NCI-H1436 treated with DMSO at 0.1 percent for 48 hours (cell line): ENCODE measurements at places on chromosomes 16 and 17.

- no peak for DNase-seq
These were observed 8.4 kb downstream of the ACSF3 start for GRCh38 chr16:89102041-89102471.

GRCh38 chr16:53814801-53815200, 110.8 kb downstream of the FTO start:
- no peak for DNase-seq

- DNase-seq: no peak
These were observed 24.2 kb downstream of the UNKL start for GRCh38 chr16:1390239-1390779.

DNA sequence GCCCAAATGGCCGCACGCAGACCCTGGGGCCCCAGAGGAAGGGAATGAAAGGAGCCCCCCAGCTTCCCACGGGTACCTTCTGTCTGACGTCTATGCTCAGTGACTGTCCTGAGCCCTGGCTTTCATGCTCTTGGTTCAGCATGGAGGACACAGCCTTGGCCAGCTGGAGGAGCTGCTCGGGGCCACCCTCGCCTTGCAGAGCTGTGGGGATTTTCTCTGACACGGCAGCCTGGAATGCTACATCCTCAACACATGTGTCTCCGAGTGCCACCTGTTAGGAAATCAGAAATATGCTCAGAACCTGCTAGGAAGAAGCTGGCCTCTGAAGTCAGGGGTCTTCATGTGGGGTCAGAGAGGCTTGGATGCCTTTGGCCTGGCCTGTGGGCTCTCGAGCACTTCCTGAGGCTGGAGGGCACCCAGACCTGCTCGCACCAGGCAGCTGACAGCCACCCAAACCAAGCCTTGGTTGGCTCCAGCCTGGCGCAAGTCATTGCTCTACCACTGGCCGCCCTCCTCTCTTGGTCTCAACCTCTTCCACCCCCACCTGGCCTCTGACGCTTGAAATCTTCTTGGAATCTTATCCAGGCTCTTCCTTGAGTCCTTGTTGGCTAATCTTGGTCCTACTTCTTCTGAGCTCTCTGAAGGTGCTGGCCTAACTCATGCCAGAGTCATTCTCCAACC, 63.7 kb upstream of the BCO1 start:
- no peak for DNase-seq

- DNase-seq: no peak
These were observed 2.0 kb downstream of the HOXB8 start for GRCh38 chr17:48612854-48613691.

DNA sequence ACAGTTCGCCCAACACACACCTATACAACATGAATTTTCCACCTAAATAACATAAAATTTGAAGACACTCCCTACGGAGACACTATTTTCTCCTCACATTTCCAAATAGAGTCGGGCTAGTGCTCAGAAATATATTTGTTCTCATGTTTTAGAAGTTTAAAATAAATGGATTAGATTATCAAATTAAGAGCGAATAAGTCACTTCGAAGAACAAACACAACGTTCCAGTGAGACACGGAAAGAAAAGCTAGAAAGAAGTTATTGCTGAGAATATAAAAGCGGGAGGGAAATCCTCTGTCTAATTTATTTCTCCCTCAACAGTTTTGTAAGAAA, 2.0 kb upstream of the HS3ST3B1 start:
- no peak for DNase-seq

- DNase-seq: no peak
These were observed 26.9 kb downstream of the HSD17B2 start for GRCh38 chr16:82061861-82062525.

GRCh38 chr16:79528338-79528737, 72.2 kb downstream of the MAF start:
- DNase-seq: no peak

GRCh38 chr17:51059781-51060180, 60.9 kb downstream of the SPAG9 start:
- no peak for DNase-seq

- no peak for DNase-seq
These were observed 5.5 kb upstream of the CBFA2T3 start for GRCh38 chr16:88982286-88983084.

- no peak for DNase-seq
These were observed 25.7 kb upstream of the ALOX15 start for GRCh38 chr17:4667166-4667565.

DNA sequence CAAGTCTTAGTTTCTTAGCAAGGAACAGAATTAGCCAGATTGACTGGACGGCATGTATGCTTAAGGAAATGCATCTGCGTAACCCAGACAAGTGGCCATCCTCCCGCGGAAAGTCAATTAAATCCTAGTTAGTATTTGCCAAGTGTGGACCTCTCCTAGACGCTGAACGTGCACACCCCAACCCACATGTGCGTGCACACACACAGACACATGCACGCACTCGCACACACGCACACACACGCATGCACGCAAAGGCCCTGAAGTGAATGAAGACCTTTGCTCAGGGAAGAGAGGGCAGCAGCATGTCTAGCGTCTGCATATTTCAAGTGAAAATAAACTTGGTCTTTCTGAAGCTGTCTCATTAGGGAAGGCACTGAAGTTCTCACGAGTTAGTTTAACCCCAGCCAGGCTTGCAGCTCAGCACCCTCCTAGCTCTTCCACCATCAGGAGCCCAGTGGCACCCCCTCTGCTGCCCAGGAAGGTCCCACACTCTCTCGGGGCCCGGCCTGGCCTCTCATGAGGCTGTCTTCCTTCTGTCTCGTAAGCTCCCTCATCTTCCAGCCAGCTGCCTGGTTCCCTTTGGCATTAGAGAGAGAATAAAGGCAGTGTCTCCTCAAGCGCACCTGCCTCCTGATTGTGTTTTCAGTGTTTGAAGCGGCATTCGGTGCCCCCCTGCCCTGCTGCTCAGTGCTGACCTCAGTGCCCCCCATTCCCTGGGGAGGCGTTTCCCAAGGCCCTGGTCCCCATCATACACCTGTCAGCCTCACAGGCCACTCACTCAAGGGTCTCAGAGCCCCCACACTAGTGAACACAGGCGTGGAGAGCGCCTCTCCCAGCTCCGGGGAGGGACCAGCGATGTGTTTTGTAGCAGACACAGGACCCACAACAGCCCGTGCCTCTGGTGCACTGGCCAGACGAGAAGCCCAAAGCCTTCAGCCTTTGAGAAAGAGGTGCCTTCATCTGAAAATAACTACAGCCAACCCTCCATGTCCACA, 52.2 kb upstream of the CHMP6 start:
- DNase-seq: no peak

DNA sequence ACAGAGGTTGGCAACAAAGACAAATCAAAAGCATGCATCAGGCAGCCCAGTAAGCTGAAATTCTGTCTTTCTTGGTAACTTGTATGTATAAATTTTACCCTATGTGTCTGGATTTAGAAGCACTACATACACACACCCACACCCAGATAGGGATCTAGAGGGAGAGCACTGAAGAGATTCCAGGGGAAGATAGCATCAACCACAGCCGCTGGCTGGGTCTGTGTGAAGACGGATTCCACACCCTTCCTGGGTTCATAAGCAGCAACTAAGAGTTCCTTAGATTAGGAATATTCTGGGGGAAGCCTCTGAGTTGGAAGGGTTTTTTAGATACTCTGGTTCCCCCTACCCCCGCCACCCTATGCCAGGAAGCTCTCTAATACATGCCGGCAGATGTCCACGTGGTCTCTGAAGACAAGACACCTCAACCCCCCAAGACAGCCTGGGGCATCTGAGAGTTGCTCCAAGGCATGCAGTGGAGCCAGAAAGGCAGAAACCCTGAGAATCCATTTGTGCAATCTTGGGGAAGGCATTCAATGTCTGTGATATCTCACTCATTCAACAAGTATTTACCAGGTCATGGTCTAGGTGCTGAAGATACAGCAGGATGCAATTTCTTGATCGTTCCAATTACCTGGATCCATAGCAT, 86.4 kb downstream of the NOG start:
- no peak for DNase-seq

GRCh38 chr17:7809086-7809790, 24.8 kb upstream of the KDM6B start:
- DNase-seq: no peak

DNA sequence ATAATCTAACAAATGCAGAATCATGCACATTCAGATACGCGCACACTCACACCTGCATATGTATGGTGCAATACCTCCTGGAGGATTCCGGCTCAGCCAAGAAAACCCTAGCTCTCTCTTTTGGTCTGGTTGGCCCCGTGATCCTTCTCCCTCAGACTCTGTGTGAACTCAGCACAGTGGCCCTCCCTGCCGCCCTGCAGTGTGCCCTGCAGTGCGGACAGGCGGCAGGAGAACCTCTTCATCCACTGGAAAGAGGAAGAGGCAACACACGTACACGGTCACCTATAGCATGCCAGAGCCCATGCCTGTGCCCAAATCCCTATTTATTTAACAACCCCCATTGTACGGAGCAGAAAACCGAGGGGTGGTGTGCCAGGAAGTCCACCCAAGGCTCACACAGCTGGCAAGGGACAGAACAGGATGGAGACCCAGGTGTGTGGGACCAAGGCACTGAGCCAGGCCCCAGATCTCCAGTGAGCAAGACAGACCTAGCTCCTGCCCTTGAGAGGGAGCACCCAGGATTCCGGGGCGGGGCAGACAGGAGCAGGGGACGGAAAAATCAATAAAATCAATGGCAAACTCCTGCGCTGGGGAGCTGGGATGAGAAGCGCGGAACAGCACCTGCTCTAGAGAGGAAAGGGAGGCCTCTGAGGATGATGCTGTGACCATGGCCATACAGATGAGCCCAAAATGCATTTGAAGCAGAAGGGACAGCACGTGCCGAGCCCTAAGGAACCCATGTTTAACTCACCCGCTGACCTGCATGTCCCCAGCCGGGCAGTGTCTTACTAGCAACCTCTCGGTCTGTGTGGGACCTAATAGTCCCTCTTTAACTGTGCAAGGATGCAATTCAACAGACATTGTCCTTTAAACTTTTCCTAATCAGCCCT, 54.7 kb upstream of the CIBAR2 start:
- no peak for DNase-seq

- DNase-seq: no peak
These were observed 7.7 kb downstream of the NUBP1 start for GRCh38 chr16:10751291-10751697.

- DNase-seq: no peak
These were observed 2231.0 kb downstream of the TP53TG3F start for GRCh38 chr16:35690413-35690812.

- peak; percentile 50 for DNase-seq
These were observed 18.7 kb upstream of the MEIOB start for GRCh38 chr16:1890708-1891050.

- no peak for DNase-seq
These were observed 197.7 kb upstream of the CIBAR2 start for GRCh38 chr16:85309656-85310587.

- DNase-seq: no peak
These were observed 2.5 kb downstream of the DNAI2 start for GRCh38 chr17:74276541-74277009.

DNA sequence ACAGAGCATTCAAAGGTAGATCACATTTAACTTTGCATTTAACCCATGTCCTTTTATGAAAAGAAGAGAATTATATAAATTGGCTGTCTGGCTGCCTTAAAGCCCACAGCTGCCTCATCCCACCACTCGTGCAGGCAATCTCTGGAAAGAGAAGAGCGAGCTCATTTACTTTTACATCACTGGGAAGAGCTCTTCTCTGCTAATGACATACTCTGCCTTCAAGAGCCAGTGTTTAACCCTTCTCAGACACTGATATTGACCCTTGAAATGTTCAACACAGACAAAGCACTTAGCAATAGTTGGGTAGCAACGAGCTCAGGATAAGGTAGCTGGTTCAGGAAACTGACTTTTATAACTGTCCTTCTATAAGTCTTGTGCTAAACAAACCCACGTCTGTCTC, 6.8 kb downstream of the KRT38 start:
- no peak for DNase-seq

GRCh38 chr17:77566151-77566550, 392.4 kb upstream of the TNRC6C start:
- DNase-seq: no peak

DNA sequence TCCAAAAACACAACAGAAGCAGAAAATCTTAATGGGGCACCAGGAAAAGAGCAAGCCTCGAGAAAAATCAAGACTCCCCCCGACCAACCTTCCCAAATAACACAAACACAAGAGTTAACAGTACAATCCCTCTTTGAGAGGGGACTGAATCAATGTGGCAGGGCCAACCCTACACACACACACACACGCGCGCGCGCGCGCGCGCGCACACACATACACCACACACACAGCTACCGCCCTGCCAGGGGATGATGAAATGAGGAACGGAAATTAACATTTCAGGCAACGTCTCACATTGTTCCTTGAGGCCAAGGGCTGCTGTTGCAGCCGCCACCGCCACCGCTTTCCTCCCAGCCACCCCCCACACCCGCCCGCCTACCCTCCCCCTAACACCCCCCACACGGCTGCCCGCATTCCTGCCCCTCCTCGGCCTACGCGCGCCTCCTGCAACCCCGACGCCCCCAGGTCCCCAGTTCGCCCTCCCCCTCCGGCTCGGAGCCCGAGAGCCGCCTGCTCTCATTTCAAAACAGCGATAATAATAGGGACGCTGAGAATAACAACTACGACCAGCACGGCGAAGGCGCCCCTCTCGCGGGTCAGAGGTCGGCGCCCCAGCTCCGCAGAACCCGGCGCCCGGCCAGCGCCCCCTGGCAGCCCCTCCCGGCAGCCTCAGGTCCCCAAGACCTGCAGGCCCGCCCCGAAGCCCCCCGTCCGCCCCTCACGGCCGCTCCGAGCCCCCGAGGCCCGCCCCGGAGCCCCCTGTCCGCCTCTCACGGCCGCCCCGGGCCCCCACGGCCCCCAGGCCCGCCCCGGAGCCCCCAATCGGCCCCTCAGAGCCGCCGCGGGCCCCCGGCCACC, 1.1 kb downstream of the ANKRD11 start:
- DNase-seq: no peak
